ENCODE measurements at places on chromosomes 3 and 15.
A peak's percentile ranks its signal among the peaks of the same experiment; 100 is the strongest.

- no peak for DNase-seq
Measured at GRCh38 chr15:25775317-25775912, 87.7 kb downstream of the ATP10A start.

- DNase-seq: no peak
Measured at GRCh38 chr3:50639055-50639494, 22.1 kb downstream of the MAPKAPK3 start.

DNA sequence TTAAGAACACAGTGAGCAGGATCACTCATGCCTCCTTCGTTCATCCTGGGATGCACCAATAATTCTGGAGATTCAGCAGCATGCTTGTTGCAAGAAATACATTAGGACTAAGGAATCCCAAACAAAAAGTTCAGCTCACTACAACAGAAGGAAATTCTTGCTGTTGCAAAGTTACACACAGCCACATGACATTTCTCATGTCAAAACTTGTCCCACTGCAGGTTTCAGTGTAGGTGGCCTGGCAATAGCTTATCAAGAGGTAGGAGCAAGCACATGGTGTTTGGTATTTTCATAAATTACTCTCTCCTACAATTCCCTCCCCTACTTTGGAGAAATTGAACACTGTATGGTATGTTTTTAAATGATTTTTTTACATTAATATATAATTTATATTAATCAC is 399.6 kb upstream of the EPHA3 start:
- DNase-seq: no peak

- DNase-seq: no peak
Measured at GRCh38 chr3:133491481-133492059, 81.9 kb upstream of the CDV3 start.

DNA sequence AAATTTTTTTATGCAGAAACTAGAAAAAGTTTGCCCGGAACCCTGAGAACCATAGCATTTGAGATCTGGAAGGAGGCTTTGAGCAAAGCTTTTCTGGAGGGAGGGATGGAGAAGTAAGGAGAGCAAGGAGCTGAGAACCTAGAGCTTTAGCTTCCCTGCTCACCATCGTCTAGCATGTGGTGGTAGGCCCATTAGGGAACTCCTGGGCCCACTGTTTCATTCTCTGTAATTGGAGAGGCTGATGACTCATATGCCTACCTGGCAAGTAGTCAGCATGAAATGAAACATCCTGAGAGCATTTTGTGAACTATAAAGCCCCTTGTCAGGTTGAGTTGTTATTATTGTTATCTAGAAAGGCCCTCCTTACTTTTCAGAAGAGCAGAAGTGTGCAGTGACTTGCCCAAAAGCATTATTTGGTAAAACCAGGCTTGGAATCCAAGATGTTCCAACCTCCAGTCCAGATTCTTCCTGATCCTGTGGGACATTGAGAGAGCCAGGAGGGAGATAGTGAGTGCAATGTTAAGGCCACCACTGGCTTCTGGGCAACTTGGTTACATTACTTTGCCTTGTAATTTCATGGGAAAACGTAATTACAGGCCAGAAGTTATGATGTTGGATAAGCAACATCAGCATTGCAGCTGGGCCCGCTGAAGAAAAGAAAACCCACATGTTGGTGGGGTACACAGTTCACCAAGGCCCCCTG is 104.5 kb upstream of the BFSP2 start:
- DNase-seq: peak; percentile 63

DNA sequence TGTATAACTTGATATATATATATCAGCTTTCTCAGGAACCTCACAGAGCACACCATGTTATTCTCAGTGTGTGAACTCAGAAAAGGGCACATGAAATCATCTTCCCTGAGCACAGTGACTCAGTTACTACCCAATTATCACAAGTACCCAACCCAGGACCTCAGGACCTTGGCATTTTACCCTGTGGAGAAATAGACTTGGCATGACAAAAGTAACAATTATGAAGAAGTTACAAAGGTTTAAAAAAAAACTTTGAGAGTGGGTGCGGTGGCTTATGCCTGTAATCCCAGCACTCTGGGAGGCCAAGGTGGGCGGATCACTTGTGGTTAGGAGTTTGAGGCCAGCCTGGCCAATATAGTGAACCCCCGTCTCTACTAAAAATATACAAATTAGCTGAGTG is 52.4 kb downstream of the ONECUT1 start:
- no peak for DNase-seq

DNA sequence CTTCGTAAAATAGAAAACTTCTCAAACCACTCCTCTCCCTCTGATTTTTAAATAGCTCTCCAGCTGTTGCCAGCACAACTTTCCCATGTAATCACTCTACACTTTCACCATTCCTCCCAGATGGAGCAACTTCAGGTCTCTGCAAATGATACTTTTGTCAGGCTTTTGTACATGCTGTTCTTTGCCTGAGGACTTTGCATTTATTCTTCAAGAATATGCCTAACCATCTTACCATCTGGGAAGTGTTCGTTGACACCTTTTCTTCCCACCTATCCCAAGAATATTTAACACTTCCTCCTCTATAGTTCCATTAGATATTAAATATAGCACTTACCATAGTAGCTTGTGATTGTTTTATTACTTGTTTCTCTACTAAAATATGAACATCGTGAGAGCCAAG is 703.7 kb downstream of the CADM2 start:
- DNase-seq: no peak

All from retinal pigment epithelial cell (primary cell).